Activated CD4-positive, alpha-beta T cell treated with anti-CD3 and anti-CD28 coated beads, Interleukin-2, amount 50 U/mL, for 24 hours (primary cell): ENCODE measurements at places on chromosomes 7 and 10.

GRCh38 chr10:132320654-132321469 lies 11.1 kb upstream of the LRRC27 start:
- no peak for DNase-seq

DNA sequence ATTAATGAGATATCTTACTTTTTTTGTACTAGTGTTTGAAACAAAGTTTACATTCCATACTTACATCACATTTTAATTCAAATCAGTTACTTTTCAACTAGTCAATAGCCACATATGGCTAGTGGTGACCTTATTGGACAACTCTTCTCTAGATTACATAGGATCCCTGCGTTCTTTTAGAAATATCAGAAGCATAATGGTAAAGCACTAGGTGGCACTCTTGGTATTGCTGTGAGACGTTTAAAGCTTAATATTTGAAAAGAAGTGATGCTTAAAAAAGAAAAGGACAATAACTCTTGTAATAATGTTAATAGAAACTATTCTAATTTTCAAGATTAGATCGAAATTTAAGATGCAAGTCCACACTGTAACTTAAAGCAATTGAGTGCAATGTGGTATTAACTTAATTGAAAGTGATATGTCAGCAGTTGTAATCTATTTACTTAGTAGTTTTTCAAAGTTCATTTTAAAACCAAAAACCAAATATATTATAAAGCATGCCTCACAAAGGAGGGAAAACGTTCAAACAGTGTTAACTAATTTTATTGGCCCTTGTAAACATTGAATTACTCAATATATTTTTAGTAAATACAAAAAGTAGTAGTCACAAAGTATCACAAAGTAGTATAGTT lies 339.1 kb downstream of the ATRNL1 start:
- no peak for DNase-seq

GRCh38 chr7:104793066-104793465 lies 220.9 kb upstream of the KMT2E start:
- no peak for DNase-seq

- DNase-seq, result no peak
Observed at GRCh38 chr7:146176860-146177259, 60.3 kb downstream of the CNTNAP2 start.

DNA sequence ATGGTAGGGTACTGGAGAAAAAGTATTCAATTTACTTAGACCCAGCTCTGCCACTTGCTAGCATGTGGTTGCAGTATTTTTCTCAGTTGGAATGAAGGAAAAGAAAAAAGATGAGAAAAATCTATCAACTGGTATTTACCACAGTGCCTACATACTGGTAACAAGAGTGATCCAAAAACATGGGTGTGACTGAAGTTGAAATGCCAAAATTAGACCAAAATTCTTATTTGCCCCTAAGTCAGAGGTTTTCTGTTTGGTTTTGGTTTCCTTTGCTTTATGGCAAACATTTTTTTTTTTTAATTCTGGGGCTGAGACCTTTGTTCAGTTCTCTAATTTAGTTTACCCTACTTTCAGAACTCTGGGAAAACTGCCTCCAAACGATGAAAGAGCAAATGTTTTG lies 12.3 kb downstream of the HYCC1 start:
- DNase-seq, result no peak

DNA sequence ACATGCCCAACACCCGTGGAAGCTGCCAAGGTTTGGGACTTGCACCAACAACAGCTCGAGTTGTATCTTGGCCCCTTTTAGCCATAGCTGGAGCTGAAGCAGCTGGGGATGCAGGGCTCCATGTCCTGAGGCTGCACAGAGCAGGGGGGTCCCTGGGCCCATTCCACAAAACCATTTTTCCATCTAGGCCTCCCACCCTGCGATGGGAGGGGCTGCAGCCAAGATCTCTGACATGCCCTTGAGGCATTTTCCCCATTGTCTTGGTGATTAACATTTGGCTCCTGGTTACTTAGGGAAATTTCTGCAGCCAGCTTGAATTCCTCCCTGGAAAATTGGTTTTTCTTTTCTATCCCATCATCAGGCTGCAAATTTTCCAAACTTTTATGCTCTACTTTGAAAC lies 637.8 kb upstream of the VSTM2A start:
- DNase-seq, result no peak

DNA sequence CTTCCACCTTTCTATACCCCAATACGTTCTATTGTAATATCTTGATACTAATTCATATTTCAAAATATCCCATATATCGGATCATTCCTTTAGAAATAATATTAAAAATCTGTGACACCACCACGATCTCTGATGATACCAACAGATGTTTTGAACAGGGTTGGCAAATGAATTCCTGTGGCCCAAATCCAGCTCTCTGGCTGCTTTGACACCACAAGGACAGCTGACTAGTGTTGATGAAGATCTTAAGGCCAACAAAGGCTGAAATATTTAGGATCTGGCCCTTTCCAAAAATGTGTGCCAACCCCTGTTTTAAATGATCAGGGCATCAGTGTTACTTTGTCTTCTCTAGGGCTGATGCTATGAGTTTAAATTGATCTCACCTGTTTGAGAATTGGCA lies 380.7 kb upstream of the PFKP start:
- DNase-seq, result no peak

DNA sequence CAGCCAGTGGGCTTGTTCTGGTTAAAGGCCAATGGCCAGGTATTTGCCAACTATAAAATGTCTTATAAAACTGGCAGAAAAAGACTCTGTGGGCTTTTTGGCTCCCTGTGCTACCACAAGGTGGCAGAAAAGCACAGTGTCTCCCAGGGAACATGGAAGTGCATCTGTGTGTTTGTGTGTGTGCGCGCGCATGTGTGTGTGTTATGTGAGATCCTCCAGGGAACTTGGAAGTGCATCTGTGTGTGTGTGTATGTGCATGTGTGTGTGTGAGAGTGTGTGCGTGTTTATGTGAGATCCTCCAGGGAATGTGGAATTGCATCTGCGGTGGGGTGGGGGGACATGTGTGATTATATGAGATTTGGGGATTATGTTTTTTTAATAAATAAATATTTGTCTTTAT lies 30.2 kb upstream of the ABI1 start:
- peak; percentile 22 for DNase-seq

DNA sequence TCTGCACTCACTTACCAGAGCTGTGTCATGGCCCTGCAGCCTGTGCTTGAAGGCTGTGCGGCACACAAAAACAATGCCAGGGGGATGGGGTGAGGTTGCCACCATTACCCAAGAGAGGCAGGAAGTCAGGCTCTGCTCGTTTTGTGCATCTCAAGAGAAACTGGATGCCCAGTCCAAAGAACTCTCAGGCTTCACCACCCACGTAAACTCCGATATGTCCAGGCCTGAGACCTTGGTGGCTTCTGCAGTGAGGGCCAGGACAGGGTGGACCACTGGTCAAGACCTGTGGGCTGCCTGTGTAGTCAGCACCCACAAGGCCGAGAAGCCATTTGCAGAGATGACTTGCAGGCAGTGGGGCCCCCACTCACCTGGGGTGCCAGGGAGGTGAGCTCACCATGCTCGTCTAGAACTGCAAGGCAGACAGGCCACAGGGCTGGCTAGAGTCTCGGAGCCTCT lies 54.7 kb upstream of the EBF3 start:
- no peak for DNase-seq

DNA sequence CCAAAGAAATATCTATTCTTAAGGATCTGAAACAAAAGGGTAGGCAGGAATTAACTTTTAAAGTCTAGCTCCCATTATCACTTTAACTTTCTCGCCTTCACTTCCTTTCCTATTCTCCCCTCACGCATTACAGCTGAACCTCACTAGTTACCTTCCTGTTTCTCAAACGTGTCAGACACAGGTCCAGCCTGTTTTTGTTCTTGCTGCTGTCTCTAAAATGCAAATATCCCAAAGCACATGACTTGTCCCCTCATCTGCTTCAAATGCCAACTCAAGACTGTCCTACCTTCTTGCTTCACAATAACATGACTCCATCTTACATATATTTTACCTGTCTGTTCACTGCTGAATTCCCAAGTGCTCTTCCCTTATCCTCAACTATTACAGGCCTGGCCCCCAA lies 17.6 kb downstream of the ZDHHC6 start:
- no peak for DNase-seq

- DNase-seq, result no peak
Observed at GRCh38 chr7:40202851-40203250, 68.0 kb downstream of the SUGCT start.

DNA sequence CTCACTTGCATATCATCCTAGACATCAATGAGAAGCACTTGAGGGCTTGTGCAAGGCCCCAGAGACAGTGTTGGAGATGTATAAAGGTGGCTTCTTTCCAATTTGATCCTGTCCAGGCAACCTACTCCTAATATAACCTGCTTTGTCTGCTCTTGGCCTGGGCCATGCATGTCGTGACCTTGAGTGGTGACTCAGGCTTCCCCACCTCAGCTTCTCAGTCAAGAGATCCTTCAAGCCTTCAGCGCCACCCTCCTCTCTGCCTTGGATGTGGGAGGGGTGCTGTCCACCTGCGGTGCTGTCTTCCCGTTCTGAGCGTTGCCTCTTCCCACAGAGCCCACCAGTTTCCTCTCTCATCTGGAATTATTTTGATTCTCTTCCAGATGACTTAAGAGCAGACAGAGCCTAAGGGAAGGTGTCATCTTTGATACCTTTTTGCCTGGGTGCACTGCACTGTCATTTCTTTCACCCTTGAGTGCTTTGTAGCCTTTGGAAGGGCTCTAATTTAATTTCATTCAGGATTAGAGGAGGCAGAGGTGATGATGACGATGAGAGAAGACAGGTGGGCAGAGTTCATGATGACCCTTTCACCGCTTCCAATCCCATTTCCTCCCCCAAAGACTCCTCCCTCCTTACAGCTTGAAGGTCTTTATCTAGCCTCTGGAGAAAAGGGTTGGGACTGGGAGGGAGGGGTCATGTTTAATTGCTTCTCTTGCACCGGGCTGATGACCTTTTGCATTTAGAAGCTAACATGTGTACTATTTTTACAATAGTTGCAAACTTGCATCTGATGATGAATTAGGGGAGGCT lies 6.9 kb downstream of the LSMEM1 start:
- DNase-seq, result no peak

DNA sequence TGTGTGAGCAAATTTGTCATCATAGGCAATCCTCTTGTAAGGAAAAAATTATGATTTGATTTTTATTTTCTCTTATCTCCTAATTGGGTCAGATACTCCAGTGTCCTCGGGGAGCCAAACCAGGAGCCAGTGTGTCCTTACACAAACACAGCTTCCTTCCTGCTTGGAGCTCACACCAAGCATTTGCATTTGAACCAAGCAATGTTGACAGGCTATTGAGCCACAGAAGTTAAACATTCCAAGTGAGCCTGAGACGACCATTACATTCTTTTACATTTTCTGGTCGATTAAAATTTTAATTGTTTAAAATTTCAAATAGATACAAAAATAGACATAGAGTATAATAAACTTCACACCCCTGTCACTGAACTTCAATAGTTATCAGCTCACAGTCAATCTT lies 194.8 kb downstream of the CFTR start:
- no peak for DNase-seq

DNA sequence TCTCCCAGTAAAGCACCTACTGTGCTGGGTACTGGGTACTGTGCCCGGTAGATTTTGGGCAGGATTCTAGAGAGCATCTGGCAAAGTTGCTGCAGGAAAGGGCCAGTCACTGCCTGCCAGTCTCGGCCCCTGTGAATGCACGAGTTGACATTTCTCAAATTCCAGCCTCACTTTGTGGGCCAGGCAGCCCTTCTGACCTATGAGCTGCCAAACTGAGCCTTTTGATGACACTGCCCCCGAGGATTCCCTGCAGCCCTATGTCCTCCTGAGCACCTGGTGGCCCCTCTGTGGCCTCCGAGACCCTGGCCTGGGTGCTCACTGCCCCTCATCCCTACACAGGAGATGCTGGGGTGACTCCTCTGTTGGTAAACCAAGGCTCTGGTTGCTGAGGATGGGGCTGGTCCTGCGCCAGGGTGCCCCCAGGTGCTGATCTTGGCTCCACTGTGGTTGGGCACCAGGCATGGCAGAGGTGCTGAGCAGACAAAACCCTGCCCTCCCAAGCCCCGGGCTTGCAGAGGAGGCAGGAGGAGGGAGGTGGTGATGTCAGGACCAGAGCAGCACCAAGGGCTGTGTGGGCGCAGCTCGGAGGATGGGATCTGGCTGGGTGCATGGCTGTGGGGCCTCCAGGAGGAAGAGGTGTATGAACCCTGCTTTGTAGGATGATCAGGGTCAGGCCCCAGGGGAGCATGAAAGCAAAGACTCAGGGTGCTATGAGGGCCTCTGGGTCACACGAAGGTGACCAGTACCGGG lies 16.2 kb downstream of the LHPP start:
- DNase-seq, result no peak

DNA sequence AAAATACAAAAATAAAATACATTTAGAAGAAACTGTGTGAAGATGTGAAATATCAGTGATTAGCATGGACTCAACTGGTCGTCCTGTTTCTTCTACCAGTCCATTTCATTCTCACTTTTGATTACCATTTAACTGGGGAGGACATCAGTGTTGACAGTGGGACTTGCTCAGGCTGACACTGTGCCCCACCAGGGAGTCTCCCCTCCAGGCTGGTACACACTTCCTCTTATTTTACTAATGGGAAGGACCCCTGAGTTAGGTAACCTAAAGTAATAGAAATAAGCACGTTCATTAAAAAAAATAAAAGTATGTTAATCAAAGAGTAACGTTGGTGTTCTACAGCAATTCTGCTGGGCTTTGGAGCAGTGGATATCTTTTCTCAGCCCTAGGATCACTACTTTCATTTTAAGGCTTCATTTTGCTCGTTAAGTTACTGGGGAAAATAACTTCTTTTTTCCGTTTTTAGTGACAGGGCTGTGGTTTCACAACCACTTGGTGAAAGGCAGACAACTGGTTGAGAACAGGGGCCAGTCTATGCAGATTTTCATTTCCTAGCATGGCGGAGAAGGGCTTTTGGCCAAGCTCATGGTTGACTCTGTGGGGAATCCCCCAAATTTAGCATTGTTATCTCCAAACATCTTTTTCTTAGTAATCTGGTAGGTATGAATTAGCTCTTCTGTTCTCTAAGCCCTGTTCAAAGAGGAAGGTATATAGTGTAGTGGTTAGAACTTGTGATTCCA lies 2.1 kb downstream of the SNX10 start:
- peak; percentile 13 for DNase-seq

DNA sequence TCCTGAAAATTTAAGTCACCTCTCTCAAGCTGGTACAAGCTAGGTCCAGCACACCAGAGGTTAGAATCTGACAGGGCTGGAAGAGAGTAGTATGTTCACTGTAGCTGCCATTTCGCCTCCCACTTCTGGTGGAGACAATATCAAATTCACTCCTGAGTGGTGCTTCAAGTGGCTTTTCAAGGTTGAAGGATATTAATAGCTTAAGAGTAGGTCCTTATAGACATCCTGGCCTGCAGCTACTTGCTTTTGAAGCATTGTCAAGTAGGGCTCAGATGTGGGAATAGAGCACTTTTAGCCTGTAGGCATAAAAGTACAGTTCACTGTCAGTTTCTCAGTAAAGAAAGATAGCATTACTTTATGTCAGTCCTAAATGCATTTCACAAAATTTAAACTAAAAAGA lies 270.5 kb upstream of the PLPP4 start:
- no peak for DNase-seq

- no peak for DNase-seq
Observed at GRCh38 chr7:39952803-39953202, 2.7 kb downstream of the CDK13 start.

GRCh38 chr7:33463131-33463530 lies 333.8 kb downstream of the BBS9 start:
- DNase-seq, result no peak

- no peak for DNase-seq
Observed at GRCh38 chr7:78510580-78511188, 712.1 kb downstream of the PHTF2 start.

- no peak for DNase-seq
Observed at GRCh38 chr10:78807504-78808203, 261.1 kb upstream of the ZMIZ1 start.
